HCEC 1CT (cell line): ENCODE measurements at places on chromosomes 1 and 21.
A peak's percentile ranks its signal among the peaks of the same experiment; 100 is the strongest.

DNA sequence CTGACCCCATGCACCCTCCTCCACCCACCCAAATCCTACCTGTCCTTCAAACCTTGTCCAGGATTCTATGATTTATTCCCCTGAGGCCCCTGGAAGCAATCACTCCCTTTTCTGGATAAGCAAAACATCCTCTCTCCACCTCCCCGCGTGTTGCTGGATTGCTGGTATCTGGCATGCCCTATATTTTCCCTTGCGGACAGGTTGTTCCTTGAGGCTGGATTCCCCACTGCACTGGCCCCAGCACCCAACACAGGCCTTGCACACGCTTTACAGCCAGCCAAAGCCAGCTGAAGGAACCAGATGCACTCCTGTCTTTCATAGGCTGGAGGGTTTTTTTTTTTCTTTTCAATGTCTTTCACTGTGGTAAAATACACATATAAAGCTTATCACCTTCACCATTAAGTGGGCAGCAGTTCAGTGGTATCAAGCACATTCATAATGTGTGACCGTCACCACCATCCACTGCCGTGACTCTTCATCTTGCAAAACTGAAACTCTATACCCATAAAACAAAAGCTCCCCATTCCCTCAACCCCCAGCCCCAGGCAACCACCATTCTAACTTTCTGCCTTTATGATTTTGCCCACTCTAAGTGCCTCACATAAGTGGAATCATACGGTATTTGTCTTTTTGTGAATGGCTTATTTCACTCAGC, 50.9 kb downstream of the TOR1AIP2 start:
- no peak for DNase-seq

DNA sequence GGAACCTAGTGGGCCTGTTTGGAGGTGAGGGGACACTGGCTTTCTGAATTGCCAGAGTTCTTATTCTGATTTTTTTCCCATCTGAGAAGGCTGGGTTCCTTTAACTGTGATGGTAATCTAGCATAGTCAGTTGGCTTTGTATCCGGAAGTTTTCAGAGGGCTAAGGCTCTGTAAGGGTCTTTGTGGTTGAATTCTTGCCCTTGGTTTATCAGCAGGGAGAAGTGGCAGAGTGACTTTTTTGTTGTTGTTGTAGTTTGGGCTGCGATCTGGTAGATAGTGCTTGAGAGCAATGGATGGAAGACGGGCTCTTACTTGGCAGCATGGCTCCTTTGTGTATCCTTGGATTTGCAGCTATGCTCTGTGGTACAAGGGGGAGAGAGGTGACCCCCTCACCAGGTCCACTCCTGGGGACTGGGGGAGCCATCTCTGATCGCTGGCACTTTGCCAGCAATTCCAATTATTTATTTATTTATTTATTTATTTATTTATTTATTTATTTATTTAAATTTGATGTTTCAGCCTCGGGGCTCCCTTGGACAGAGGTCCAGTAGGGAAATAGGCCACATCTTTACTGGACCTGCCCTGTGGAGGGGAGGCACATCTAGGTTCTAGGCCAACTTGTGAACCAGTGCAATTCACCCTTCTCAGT, 18.5 kb downstream of the TCP10L start:
- no peak for DNase-seq

GRCh38 chr1:175889848-175890247, 146.5 kb upstream of the TNR start:
- DNase-seq, result no peak

DNA sequence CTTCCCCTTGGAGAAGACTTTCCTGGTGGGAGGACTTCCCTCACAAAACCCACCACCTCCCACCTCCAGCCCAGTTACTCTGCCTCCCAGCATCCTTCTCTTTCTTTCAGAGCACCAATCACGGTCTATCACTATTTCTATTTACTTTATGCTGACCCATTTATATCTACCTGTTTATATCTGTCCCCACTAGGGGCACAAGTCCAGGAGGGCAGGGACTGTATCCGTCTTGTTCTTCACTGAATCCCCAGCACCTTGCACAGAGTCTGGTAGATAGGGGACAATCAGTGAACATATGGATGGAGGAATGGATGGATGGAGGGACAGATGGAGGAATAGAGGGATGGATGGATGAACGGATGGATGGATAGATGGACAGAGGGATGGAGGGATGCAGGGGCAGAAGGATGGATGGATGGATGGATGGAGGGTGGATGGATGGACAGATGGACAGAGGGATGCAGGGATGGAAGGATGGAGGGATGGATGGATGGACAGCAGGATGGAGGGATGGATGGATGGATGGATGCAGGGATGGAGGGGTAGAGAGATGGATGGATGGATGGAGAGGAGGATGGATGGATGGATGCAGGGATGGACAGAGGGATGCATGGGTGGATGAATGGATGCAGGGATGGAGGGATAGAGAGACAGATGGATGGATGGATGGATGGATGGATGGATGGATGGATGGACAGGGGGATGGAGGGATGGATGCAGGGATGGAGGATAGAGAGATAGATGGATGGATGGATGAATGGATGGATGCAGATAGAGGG, 5.5 kb downstream of the C1QB start:
- no peak for DNase-seq

- DNase-seq, result no peak
Measured at GRCh38 chr21:33362044-33362555, 37.3 kb downstream of the IFNAR1 start.

- DNase-seq, result no peak
Measured at GRCh38 chr1:82466416-82466815, 665.7 kb downstream of the ADGRL2 start.

DNA sequence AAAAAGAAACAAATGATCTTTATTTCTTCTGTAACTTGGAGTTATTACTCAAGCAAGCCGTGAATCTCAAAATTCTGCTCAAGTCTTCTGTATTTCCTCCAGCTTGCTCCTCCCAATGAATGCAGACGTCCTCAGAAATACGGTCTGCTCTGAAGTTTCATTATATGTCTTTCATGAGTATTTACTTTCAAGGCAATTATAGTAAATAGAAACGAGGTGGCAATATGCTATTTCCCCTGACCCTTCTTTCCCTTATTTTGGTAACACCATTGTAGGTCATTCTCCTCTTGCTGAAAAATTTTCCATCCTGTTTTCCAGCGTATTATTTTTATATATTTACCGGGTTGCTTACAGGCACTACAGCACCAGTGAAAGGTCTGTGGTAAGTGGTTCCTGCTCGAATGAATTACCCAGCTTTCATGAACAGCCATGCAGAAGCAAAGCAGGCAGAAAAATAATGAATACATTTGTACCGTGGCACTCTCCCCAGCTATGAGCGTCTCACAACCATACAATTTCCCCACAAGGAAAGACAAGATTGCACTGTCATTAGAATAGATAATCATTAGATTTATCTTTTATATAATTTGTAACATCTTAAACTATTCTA, 350.9 kb upstream of the PKN2 start:
- DNase-seq, result no peak

DNA sequence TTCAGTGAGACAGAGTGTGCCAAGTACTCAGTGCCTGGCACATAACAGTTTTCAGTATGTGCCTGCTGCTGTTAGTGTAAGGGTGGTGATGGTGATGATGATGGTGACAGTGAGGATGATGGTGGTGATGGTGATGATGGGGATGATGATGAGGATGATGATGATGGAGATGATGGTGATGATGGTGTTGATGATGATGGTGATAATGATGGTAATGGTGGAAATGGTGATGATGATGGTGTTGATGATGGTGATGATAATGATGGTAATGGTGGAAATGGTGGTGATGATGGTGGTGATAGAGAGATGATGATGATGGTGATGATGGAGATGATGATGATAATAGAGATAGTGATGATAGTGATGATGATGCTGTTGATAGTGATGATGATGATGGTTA, 62.0 kb downstream of the AJAP1 start:
- no peak for DNase-seq

GRCh38 chr1:112061901-112062320, 72.4 kb upstream of the KCND3 start:
- DNase-seq, result no peak

DNA sequence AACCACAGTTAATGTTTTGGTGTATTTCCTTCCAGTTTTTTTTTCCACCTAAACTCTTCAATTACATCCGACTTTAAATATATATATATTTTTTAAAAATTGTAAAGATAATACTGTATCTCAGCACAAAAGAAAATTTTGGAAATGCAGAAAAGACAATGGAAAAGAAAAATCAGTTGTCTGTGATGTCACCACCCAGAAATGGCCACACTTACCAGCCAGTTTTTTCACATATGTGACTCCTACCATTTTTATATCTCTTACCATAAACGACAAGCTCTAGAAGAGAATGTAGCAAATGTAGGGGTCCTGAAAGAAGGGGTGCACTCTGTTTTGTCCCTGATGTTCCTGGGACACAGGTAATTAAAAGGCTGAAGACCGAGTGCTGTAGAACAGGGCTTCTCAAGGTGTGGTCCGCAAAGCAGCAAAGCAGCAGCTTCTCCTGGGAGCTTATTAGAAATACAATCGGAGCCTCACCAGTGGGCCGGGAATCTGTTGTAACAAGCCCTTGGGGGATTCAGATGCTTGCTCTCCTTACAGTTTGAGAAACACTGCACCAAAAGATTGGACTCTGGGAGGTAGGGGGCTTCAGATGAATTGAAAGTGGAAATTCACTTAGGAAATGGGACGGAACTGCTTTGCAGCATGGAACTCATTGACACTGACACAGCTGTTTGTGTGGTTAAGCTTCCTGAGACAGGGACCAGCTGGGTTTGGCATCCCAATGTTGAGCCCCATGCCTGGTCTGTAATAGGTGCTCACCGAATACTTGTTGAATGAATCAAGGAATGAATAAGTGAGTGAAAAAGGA, 44.1 kb downstream of the ALPL start:
- peak; percentile 95 for DNase-seq

GRCh38 chr1:38018864-38019343, 6.4 kb downstream of the UTP11 start:
- DNase-seq, result peak; percentile 71

- DNase-seq, result peak; percentile 65
Measured at GRCh38 chr1:192974701-192975100, 84.5 kb downstream of the UCHL5 start.

DNA sequence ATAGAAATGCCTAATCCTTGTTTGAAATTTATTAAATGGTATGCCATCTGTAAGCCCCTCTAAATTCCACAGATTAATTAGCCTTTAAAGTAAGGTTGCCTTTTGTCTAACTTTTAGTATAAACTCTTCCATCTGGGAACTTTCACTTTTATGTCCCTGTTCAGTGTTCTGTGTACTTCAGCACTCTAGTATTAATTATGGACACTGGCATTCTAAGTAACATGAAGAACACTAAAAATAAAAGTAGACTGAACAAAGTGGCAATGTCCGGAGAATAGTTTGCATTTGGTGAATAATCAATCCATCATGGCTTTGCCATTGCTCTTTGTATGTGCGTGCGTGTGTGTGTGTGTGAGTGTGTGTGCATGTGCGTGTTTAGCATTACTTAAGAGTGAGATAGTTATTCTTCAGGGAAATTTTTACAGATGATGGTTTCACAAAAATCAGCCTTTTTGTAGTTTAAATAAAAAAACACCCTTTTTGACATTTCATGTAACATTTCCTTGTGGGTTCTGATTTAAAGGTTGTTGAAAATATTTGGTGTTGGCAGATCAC, 51.1 kb downstream of the ATF6 start:
- no peak for DNase-seq

GRCh38 chr21:44574457-44575306, 1.2 kb downstream of the KRTAP10-4 start:
- no peak for DNase-seq

DNA sequence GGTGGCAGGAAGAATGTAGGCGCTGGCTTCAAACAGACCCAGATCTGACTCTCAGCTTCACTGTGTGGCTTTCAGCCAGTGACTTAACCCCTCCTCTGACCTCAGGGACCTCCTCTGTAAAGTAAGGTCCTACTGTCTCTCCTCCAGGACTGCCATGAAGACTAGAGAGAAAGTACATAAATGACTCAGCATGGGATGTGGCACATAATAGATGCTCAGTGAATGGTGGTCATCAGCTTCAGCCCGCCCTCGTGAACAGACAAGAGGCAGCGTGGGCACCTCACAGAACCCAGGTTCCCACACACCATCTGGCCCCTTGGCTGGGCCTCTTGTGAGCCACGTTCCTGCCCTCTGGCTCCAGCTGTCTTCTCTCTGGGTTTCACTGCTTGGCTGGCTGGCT, 126.0 kb downstream of the SYF2 start:
- DNase-seq, result no peak

DNA sequence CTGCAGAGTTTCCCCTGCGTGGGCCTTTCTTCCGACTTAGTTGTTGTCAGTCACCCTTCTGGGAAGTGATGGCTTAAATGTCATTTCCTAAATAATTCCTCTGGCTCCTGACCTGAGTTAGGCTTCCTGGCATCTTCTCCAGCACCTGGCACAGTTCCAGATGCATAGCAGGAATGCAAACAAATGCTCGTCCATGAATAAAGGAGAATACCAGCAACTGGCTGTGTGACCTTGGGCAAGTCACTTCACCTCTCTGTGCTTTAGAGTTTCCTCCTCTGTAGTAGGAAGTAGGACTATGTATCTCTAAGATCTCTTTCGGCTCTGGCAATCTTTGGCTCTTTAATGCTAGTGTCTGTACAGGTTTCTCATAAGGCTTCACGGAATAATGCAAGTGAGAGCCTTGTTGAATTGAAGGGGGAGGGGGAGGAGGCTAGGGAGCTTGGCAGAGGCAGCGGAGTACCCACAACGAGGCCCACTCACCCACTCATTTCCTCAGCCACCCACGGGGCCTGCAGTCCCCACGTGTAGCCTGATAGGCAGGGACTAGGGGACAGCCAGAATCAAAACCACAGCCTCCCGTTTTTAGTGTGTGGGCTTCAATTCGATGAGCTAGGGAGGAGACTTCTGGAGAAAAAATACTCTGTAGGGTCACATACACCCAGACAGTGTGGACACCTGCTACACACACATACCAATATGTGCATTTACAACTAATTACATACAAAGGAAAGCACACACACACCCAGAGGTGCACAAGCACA, 48.1 kb downstream of the TENT5C start:
- DNase-seq, result no peak

DNA sequence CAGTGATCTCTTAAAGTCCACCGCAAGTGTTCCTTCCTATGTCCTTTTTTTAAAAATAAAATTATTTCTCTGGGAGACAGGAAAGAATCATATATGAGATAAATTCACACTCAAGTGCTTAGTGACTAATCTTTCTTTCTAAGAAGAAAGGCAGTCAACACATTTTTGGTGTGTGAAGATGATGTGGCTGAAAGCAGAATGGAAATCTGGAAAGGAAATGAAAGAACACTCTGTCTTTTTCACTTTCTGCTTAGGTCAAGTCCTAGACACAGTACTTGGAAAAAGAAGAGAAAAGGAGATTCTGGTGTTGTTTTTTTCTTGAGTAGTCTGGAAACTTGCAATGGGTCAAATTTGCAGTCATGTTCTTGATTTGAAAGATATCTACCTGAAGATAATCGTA, 45.5 kb upstream of the PRRX1 start:
- no peak for DNase-seq

GRCh38 chr1:107328087-107328486, 187.2 kb downstream of the NTNG1 start:
- no peak for DNase-seq

DNA sequence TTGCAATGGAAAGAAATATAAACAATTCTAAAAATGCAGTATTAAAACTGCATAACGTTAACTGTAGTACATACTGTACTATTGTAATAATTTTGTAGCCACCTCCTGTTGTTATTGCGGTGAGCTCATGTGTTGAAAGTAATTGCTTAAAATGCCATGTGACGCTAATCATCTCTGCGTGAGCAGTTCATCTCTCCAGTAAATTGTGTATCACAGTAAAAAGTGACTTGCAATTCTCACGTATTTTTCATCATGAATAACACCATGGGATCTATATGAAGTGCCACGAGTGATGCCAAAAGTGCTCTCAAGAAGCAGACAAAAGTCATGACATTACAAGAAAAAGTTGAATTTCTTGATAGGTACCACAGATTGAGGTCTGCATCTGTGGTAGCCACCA, 82.4 kb upstream of the CYYR1 start:
- DNase-seq, result no peak
